ENCODE measurements at places on chromosomes 13 and 19.

DNA sequence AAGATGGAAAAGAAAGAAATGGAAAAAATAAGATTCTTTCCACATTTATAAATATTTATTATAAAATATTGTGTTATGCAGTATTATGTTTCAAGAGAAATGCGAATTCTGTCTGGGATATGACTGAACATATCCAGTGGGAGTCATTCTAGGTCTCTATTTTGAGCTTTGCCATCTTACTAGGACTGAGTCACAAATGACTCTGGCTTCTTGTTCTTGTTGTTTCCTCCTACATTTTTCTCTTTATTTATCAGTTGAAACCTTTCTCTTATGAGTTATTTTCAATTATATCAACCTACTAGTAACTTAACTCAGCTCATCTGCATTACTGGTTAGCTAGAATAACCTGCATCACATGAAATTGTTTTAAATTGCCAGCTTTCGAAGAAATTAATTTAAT is 1247.3 kb downstream of the SLITRK1 start:
- no peak for DNase-seq

- no peak for DNase-seq
Measured at GRCh38 chr13:97307882-97308624, 85.9 kb downstream of the MBNL2 start.

DNA sequence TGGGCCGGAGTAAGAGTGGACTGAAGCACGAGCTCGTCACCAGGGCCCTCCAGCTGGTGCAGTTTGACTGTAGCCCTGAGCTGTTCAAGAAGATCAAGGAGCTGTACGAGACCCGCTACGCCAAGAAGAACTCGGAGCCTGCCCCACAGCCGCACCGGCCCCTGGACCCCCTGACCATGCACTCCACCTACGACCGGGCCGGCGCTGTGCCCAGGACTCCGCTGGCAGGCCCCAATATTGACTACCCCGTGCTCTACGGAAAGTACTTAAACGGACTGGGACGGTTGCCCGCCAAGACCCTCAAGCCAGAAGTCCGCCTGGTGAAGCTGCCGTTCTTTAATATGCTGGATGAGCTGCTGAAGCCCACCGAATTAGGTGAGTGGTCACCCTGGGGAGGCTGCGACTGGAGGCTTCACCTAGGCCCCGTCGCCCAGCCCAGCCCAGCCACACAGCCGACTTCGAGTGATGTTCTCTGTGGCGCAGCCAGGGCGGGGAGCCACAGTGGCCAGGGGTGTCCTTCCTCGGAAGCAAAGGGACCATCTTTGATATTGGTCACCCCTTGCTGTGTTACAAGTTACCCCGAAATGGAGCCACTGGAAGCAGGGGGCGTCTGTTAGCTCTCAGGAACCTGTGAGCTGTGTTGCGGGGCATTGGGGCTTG is 5.6 kb downstream of the PIAS4 start:
- no peak for DNase-seq

DNA sequence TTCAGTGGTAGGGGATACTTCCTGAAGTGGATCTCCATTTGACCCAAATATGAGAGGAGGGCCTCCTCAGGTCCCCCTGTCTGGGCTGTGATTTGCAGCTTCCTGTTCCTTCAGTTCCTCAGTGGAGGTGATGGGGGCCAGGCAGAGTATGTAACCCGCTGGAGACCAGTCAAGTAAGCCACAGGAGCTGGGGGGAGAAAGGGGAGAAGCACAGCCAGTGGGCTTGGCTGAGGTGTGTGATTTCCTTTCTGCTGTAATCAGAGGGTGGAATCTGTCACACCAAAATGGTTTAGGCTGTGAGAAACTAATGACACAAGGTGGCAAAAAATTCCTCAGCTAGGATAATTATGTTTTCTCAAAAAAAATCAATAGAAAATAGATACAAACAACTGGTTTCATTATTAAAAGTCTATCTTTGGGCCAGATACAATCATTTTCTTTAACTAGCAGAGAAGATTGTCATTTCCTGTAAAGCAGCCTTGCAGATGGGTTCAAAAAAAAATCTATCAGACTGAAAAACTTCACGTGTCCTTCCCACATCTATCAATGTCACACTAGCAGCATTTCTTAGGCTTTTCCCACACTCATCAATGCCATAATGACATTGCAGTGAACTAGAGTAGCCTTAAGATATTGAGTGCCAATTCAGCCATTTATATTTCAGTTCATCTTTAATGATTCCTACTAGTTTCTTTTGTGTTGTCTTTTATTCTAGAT is 1660.3 kb downstream of the EFNB2 start:
- no peak for DNase-seq

DNA sequence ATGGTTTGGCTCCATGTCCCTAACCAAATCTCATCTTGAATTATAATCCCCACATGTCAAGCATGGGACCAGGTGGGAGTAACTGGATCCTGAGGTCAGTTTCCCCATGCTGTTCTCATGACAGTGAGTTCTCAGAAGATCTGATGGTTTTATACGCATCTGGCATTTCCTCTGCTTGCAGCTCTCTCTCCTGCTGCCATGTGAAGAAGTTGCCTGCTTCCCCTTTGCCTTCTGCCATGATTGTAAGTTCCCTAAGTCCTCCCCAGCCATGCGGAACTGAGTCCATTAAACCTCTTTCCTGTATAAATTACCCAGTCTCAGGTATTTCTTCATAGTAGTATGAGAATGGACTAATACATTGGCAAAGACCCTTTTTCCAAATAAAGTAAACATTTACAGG is 96.8 kb downstream of the TSHZ3 start:
- DNase-seq = no peak

DNA sequence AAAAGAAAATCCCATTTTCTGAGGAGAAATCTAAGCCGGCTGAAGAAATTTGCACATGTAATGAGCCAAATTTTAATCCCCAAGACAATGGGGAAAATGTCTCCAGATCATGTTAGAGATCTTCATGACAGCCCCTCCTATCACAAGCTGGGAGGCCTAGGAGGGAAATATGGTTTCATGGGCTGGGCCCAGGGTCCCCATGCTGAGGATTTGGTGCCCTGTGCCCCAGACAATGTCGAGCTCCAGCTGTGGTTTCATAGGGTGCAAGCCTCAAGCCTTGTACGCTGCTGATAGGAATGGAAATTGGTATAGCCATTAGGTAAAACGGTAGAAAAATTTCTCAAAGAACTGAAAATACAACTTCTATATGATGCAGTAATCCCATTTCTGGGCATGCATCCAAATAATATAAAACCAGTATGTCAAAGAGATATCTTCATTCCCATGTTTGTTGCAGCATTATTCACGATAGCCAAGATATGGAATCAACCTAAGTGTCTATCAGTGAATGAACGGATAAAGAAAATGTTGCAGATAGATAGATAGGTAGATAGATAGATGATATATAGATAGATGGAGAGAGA is 19.3 kb upstream of the FREM2 start:
- DNase-seq = no peak

- DNase-seq = no peak
Measured at GRCh38 chr19:32203161-32203560, 142.2 kb upstream of the ZNF507 start.

- peak; percentile 48 for DNase-seq
Measured at GRCh38 chr13:45370922-45371406, 30.0 kb upstream of the TPT1 start.

GRCh38 chr19:49807058-49807903 is 5.8 kb downstream of the FUZ start:
- DNase-seq = no peak
